ENCODE measurements at places on chromosomes 1 and 21.

GRCh38 chr1:201659572-201659971 lies 120.6 kb downstream of the NAV1 start:
- H3K36me3 ChIP-seq = no peaks in the 10 kb centered on the region
- H3K4me3 ChIP-seq = no peak overlapping the region
- no peaks in the 10 kb centered on the region for H3K27me3 ChIP-seq

- H3K27me3 ChIP-seq = no peaks in the 10 kb centered on the region
- H3K36me3 ChIP-seq = no peaks in the 10 kb centered on the region
- peaks cover 18% of the 10 kb centered on the region for H3K4me1 ChIP-seq
Measured at GRCh38 chr1:235852887-235853286, 13.8 kb downstream of the LYST start.

GRCh38 chr1:169106921-169107602 lies 572 bp downstream of the ATP1B1 start:
- DNase-seq = no peak
- no peaks in the 10 kb centered on the region for H3K27me3 ChIP-seq
- no peak overlapping the region for H3K27ac ChIP-seq

- H3K4me3 ChIP-seq = peak overlapping the region; percentile 49
- no peaks in the 10 kb centered on the region for H3K27me3 ChIP-seq
- H3K27ac ChIP-seq = peak overlapping the region; percentile 92
- H3K4me1 ChIP-seq = peaks cover 77% of the 10 kb centered on the region
Measured at GRCh38 chr21:42414928-42415769, 11.4 kb downstream of the UBASH3A start.

DNA sequence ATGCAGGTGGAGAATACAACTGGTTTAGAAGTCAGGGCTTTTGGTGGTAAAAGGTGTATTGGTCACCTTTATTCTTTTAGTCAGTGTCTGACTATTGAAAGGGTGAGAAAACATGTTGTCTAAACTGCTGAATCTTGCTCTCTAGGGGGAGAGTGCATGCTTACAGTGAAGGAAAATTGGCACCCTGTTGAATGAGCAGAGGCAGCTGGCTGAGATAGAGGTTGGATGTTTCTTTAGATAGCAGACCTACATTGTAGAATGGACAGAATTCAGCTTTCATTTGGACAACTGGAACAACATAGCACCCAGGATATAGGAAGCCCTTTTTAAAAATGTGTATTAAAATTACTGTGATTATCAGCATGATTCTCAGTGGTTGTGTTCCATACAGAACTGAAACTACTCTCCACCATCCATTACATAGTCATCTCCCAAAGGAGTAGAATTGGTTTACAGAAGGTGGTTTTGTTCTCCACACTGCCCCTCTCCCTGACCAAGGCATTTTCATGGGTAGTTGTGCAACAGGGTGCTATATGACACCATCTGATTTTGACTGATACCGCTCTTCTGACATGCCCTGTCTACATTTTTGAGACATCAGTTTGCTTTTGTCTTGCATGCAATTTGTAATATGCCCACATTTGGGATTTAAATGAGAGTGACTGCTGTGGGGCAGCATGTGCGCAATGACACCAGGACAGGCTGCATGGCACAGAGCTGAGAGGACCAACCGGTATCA lies 16.2 kb downstream of the RHOU start:
- no peaks in the 10 kb centered on the region for H3K4me1 ChIP-seq
- H3K4me3 ChIP-seq = no peak overlapping the region
- H3K36me3 ChIP-seq = no peaks in the 10 kb centered on the region
- H3K27me3 ChIP-seq = no peaks in the 10 kb centered on the region
- no peak overlapping the region for H3K27ac ChIP-seq

GRCh38 chr1:10754568-10755329 lies 41.7 kb downstream of the CASZ1 start:
- no peaks in the 10 kb centered on the region for H3K27me3 ChIP-seq
- H3K4me3 ChIP-seq = no peak overlapping the region
- no peak overlapping the region for H3K27ac ChIP-seq

DNA sequence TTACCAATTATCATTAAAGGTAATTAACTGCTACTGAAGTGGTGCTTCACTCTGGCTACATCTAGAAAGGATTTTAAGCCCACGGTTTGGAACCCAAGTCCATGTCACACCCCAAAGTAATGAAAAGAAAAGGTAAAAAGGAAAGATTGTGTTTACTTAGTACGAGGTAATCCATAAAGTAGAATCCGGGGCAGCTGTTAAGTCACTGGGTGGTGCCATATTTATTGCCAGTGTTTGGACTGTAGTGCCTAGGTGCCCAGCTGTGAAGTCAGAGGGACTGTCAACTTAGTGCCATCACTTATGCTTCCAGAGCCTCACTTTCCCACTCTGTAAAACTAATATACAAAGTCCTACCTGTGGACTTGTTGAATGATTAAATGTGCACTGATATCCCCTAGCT lies 52.2 kb upstream of the GRHL3 start:
- H3K4me1 ChIP-seq = no peaks in the 10 kb centered on the region
- H3K27me3 ChIP-seq = no peaks in the 10 kb centered on the region
- H3K4me3 ChIP-seq = no peak overlapping the region
- DNase-seq = no peak
- H3K27ac ChIP-seq = no peak overlapping the region
- H3K36me3 ChIP-seq = no peaks in the 10 kb centered on the region
